ENCODE measurements at places on chromosomes 7 and 10.
A peak's percentile ranks its signal among the peaks of the same experiment; 100 is the strongest.

DNA sequence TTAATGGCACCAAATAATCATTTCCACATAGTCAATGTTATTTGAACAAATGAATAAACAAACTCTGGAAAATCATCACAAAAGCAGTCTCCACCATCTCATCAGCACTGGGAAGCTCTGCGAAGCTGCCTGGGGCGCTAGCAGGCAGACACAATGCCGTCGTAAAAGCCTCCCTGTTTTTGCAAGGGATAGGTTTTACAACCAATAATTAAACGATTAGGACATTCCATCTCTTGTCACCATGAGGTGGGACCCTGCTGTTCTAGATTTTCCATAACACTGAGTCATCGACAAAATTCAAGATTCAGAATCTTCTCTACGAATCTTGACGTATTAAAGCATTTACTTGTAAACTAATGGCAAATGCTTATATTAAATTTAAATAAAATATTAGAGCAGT, 172.8 kb upstream of the AKR1E2 start:
- no peak for DNase-seq

DNA sequence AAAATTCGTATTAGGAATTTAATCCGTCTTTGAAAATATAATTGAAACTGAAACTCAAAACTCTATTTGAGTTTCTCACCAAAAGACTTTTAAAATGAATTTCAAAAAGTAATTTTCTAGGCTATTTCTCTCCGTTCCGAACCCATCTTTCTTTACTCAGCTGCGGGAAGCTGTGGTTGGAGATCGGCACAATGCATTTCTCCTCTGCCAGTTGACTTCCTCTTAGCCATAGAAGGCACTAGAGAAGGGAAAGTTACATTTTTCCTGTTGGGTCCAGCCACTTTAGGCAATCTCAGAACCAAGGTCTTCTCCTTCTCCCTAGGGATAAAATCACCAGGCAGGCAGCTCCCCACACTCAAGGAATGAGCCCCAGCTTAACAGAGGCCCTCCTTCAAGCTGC, 133.6 kb upstream of the COL1A2 start:
- DNase-seq = peak; percentile 55

DNA sequence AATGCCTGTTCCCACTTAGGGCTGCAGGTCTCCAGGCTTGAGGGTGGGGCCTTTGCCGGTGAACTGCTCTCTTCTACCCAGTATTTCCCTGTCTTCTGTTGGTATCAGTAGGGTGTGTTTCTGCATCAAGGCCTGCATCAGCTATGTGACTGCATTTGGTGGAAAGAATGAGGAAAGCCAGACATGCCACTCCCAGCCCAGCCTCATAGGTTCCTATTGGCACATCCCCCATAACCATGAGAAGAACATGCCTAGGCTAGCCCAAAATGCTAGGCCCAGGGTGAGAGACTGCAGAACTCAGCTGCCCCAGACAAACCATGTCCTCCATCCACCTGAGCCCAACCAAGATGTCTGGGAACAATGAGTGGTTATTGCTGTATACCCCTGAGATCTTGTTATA, 380.3 kb upstream of the ADARB2 start:
- DNase-seq = no peak

DNA sequence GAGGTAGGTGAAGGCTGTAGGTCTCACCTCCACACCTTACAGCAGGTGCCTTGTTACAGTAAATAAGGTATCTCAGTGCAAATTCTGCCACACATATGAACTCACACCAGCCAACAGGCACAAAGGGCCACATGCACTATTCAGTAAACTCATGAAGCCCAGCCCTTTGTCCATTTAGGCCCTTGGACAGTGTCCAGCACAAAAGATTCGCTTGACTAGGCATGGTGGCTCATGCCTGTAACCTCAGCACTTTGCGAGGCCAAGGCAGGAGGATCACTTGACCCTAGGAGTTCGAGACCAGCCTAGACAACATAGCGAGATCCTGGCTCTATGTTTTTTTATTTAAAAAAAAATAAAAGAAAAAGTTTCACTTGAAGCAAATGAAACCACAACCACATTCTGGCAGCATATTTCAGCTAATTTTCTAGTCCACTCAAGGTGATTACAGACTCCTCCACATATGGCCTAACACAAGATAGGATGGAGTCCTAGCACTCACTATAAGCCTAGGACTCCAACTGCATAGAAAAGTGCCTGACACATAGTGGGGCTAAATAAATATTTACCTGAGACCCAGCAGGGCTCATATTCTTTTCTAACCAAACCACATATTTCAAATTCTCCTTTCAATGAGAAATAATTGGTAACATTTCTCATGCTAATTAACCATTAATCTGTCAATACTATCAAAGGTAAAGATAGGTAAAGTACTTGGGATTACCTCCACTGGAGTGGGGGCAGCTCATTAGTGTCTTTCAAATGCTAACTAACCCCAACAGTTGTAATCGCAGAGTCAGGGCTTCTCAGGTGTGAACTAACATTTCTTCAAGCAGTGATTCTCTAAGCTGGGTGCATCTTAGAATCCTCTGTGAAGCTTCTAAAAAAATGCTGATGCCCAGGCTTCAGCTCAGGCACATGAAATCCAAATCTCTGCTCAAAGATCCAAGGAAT, 4.5 kb upstream of the ANKRD1 start:
- DNase-seq = no peak

- peak; percentile 57 for DNase-seq
Observed at GRCh38 chr10:123021517-123021916, 12.7 kb downstream of the ACADSB start.

GRCh38 chr7:98222533-98223195, 11.4 kb downstream of the BHLHA15 start:
- no peak for DNase-seq

GRCh38 chr7:134495546-134495945, 31.8 kb upstream of the AKR1B10 start:
- peak; percentile 3 for DNase-seq

DNA sequence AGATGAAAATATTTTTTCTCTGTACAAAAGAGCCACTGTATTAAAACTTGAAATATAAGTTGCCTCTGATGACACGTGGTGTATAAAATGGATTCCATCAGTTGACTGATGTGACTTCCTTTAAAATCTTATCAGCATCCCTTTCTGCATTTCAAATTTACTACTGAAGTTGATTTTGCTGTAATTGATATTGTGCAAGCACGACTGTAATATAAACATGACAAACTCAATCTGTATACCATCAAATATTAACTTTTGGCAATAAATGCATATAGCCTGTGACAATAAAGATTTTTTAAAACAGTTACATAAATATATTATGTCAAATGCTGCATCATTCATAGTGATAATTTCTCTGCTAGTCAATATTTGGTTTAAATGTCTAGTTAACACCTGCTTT, 7.8 kb downstream of the PAPSS2 start:
- no peak for DNase-seq

- no peak for DNase-seq
Observed at GRCh38 chr10:17214971-17215781, 12.9 kb upstream of the VIM start.

DNA sequence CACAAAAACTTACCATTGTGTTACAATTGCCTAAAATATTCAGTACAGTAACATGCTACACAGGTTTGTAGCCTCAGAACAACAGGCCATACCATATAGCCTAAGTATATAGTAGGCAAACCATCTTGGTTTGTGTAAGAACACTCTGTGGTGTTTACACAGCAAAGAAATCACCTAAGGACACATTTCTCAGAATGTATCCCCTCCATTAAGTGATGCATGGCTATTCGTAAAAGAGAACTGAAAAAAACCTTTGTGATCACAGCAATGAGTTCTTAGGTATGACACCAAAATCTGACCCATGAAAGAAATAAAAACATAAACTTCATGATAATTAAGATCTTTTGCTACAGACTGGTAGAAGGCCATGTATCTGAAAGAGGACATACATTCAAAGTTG, 121.5 kb downstream of the JMJD1C start:
- DNase-seq = no peak

DNA sequence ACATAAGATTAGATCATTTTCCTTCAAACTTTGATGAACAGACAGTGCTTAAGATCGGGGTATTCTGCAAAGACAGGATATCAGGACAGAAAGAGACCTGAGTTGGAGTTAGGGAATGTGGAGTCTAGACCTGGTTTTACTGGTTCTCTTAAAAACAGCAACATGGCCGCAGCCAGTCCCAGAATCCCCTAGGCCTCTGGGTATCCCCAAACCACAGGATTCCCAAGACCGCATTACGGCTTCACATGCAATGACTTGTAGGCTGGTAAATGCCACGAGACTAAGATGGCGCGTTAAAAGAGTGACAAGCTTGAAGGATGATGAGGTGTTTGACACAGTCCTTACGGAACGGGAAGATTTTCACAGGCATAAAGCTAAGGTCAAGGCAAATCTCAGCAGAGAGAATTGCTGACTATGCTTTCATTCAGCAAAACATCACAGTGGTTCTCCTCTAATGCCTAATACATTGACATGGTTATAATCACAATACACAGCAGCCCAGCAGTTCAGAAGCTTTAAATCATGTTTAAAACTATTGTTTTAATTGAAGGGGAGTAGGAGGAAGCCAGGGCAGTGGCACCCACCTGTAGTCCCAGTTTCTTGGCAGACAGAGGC, 32.9 kb downstream of the MPP7 start:
- no peak for DNase-seq

- peak; percentile 71 for DNase-seq
Observed at GRCh38 chr7:128347647-128348097, 4.0 kb upstream of the RBM28 start.

- DNase-seq = no peak
Observed at GRCh38 chr10:128929767-128930166, 537.3 kb upstream of the MGMT start.

DNA sequence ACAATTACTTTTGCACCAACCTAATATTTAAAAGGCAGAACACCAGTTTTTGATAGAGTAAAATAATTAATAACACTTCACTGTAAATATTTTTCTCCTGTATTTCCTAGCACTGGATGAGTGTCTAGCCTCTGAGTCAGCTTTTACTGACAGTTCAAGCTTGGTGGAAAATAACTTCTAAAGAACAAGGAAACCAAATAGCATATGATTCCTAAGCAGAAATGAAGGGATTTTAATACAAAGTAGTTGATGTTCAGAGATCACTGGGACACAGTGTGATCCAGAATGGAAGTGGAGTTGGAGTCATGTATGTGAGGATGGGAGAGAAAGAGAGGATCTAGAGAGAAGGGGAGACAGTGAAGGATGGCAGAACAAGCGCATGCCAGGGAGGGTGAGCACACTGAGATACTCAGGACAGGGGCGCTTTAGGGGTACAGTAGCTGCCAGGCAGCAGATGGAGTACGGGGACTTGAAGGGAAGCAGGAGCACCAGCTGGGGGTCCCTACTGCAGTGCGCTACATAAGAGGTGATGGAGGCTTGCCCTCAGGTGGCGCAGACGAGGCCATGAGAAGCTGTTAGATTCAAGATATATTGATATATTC, 117.9 kb upstream of the KLF6 start:
- no peak for DNase-seq

DNA sequence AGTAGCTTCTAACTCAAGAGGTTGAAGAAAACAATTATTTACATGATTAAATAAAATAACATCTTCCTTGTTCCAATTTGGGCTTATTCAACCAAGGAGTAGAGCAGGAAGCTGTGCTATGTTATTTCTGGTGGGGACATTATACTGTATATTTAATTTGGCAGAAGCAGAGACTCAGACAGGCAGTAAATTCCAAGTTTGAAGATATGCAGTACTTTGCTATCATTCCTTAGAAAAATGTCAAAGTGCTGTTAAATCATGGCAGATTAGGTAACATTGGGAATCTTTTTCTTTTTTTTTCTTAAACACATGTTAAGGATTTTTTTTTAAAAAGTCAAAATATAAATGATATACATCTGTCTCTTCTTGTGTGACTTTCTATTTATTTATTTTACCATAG, 190.1 kb downstream of the SUGCT start:
- no peak for DNase-seq

DNA sequence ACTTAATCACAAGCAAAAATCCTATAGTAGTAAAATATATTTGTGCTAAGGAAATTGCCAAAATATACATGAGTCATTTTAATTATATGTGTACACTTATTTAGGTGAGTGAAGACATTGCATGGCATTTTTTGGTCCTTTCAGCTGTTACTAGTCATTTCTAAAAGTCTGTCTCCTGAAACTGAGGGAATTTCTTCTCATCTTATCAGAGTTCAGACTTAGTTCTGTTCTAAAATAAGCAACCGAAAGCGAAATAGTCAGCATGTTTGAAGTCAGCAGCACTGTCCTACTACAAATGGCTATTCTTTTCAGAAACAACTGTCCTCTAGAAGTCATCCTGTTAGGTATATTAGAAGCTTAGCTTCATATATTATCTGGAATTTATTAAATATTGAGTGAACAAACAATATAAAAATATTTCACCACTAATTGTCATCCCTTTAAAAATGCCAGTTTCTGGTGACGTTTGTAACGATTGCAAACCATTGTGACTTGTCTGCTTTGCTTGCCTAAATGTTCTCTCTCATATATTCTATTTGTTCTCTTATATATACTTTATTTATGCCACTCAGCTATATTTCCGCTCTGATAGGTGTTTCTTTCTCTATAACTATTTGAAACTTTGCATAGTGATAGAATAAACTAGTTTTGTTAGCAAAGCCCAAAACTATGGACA, 227.4 kb upstream of the KAT6B start:
- DNase-seq = peak; percentile 79

DNA sequence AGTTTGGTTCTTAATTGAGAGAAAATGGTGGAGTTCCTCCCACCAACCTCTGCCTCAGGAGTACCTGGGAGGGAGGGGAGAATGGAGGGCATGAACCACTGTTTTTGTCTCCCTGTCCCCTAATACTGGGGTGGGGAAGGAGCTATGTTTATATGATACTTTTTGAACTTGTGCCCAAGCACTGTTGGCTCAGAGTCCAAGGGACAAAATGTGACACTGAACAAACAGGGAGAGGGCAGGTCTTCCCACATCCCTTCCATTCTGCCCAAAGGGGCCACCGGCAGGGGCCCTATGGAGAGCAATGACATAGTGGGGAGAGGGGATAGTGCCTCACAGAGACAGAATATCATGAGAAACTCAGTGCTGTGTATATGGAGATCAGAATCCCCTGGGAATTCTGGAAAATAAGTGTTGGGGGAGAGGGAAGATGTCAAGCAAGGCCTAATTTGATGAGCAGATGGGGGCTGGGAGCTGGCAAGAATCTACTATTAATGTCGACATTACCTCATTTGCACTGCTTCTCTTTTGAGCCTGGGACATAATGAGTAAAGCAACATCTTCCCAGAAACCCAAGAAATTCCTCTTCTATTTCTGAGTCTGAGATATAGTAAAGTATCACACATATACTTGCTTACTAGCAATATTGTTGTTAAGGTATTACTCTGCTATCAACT, 180.6 kb downstream of the CYP26A1 start:
- no peak for DNase-seq

DNA sequence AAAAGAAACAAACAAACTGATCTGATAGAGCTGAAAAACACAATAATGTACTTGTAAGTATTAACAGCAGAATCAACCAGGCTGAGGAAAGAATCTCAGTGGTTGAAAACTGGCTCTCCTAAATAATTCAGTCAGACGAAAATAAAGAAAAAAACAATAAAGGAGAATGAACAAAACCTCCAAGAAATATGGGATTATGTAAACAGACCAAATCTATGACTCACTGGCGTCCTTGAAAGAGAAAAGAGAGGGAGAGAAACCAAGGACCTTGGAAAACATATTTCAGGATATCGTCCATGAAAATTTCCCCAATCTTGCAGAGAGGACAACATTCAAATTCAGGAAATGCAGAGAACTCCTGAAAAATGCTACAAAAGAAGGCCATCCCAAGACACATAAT, 62.9 kb downstream of the FBXL13 start:
- DNase-seq = no peak

- DNase-seq = no peak
Observed at GRCh38 chr7:54833001-54833467, 74.0 kb upstream of the SEC61G start.
